Liver (tissue), 10 donors: ENCODE measurements at places on chromosomes 3 and 15. TPM values are rescaled to one million over a fixed set of nuclear protein-coding genes. Genes with fewer than 3 reads are reported as not detected.

DUOXA2 gene
- polyA plus RNA-seq, result not detected

DCLK3 gene
- polyA plus RNA-seq, result 0.01 TPM

CYP19A1 gene
- polyA plus RNA-seq, result not detected

KIF7 gene
- polyA plus RNA-seq, result 0.44 TPM

ADAMTSL3 gene
- polyA plus RNA-seq, result 3.5 TPM

ATP13A4 gene
- polyA plus RNA-seq, result 0.23 TPM
